ENCODE measurements at places on chromosomes 13 and 19.
A peak's percentile ranks its signal among the peaks of the same experiment; 100 is the strongest.

GRCh38 chr19:31600731-31601295 is 251.6 kb upstream of the TSHZ3 start:
- peak; percentile 13 for DNase-seq

GRCh38 chr13:87671031-87671752 is at the start of gene SLITRK5:
SLITRK5 (plus strand) TSS chr13:87671371; CDS start chr13:87675389, 4,018 bp downstream.
- DNase-seq: peak; percentile 90

- no peak for DNase-seq
These were observed 373 bp downstream of the TNFAIP8L1 start for GRCh38 chr19:4639531-4640246.

- DNase-seq: no peak
These were observed 5.0 kb downstream of the KIRREL2 start for GRCh38 chr19:35861640-35862160.

- peak; percentile 90 for DNase-seq
These were observed 13.8 kb upstream of the CEACAM16 start for GRCh38 chr19:44684892-44685863.

DNA sequence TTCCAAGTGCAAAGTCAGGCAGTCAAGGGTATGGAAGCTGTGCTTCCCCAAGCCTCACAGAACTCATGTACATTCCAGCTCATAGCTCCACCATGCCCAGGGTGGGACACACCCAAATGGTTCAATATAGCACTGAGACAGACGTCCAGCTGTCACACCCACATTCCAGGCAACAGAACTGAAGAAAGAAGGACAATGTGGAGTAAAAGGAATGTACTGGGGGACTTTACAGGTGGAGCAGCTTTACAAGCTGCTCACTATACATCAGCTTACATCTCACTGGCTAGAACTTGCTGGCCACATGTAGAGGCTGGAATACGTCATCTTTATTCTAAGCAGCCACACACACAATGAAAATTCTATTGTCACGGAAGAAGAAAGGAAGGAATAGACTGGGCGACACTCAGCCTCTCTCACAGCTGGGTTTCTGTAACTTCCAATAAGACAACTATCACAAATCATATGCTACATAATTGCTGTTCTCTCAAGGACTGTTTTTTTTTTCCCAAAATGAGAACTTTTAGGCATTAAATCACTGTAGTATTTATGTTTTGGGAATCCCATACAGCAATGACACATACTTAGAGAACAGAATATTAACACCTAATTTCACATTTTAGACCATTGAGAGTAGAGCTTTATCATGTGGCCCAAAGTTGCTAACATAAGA is 86.1 kb downstream of the KLF12 start:
- peak; percentile 79 for DNase-seq

- no peak for DNase-seq
These were observed 30.5 kb downstream of the MTRF1 start for GRCh38 chr13:41232578-41233480.

DNA sequence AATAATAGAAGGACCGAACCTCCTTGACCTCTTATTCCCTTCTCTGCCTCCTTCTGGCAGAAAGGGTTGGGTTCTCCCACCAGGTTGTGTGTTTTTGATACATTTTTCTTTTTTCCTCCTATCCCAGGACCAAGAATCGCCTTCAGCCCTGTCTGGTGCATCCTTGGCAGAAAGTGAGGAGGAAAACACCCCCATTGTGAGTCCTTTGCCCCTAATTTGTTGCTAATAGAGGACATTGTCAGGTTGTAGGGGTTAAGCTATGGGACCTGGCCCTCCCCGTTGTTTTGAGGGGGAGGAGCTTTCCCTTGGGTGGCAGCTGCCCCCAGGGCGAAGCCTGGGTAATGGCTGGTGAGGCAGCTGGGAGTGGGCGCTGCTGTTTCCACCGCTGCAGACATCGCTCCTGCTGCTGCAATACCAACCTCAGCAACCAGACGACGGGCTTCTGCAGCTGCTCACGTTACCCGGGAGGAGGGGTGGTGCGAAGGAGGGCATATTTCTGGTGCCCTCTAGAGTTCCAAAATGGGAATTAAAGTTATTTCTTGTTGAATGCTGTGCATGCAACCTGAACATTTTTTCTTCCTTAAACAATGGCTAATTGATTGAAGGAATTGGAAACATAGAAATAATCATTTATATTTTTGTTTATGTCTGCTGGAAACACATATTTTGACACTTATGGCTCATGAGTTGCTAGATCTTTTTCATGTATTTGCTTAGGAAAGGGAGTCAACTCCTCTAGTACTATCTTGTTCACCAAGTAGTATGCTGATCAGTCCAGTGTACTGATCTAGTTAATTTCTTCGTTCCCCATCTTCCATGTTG is 1.5 kb downstream of the ZMYM2 start:
- peak; percentile 97 for DNase-seq

DNA sequence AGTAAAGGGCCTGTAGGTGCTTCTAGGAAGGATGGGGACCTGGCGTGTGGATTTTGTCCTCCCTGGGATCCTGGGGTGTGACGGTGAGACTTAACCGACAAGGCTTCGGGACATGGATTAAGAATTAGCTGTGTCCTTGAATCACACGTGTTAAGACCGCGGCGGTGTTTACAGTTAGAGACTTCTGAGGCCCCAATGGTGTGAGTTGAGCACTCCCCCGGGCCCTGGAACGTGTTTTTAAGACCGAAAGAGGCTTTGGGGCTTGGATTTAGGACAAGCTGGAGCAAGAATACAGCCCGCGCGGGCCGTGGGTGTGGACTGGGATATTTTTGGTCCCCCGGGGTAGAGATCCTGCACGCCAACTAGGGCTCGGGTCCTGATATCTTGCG is 1.2 kb upstream of the SLC27A1 start:
- DNase-seq: no peak

GRCh38 chr13:33289966-33290365 is 4.4 kb upstream of the STARD13 start:
- DNase-seq: no peak

GRCh38 chr13:104759069-104759468 is 1692.9 kb upstream of the SLC10A2 start:
- DNase-seq: no peak

- DNase-seq: no peak
These were observed 894.2 kb upstream of the ATXN8OS start for GRCh38 chr13:69213396-69213795.

GRCh38 chr19:20103091-20103740 is 25.4 kb downstream of the ZNF90 start:
- peak; percentile 64 for DNase-seq

DNA sequence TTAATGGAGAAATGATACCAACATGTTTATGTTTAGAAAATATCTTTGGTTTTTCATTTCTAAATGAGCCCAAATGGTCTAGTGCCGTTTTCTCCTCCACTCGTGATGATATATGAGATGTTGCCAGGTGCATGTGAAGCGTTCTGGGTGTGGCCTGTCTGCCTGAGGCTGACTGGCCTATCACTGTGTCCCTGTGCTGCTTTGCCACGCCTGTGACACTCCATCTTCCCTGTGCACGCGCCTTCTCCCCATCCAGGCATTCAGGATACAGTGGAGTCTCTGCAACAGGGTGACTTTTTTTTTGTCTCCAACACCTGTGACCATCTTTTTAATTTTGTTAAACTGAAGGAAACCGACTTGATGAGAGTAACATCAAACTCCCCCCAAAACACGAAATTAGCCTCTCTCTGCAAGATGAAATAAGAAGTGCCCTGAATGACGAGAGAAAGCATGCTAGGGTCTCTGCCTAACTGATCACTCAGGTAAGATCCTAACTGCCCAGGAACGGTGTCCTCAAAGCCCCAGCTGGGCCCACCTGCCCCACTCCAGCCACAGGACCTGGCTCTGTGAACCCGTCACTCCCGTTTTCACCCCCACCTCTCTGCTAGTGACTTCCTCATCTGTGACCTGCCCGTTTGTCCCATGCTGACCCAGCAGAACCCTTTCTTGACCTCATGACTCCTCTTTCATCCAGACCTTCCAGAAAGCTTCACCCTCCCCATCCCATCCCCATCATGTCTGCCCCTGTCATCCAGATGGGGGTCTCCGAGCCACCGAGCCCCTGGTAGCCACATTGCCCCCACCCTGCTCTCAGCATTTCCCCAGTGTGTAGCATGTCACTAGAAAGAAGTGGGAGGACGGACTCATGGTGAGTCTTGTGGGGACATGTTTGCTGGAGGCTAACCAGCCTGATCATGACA is 33.2 kb upstream of the TFDP1 start:
- DNase-seq: peak; percentile 27

GRCh38 chr19:12668932-12669269 is 2.3 kb downstream of the WDR83 start:
- no peak for DNase-seq

DNA sequence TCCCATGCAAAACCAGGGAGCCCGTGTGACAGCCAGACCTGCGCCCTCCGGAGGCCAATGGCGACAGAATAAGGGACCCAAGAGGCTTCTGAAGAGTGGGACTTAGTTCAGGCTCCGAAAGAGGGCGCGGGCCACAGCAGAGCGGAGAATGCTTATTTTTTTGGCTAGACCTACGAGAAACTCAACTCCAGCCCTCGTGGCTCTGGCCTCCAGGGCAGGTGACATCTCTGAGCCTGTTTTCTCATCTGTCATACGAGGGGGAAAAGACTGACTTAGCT is 23.0 kb downstream of the DPP9 start:
- no peak for DNase-seq

GRCh38 chr13:33953203-33953602 is 135.3 kb downstream of the RFC3 start:
- DNase-seq: no peak

DNA sequence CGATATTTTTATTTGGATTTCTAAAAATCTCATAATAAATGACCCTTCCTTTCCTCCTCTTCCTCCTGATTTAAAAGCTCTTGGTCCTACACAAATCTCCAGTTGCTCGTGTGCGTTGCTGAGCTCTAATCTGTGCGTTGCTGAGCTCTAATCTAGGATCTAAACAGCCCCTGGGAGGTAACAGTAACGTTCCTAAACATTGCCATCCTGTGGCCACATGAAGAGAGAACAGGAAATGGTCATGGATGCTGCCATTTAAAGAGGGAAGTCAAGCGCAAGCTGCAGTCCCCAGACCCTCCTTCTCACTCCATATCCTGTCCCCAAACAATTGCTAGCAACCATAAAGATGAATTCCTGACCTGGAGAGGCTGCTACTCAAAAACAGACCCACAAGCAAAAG is 170.8 kb downstream of the NUFIP1 start:
- peak; percentile 64 for DNase-seq

- no peak for DNase-seq
These were observed 166.5 kb downstream of the COG6 start for GRCh38 chr13:39821977-39822376.

DNA sequence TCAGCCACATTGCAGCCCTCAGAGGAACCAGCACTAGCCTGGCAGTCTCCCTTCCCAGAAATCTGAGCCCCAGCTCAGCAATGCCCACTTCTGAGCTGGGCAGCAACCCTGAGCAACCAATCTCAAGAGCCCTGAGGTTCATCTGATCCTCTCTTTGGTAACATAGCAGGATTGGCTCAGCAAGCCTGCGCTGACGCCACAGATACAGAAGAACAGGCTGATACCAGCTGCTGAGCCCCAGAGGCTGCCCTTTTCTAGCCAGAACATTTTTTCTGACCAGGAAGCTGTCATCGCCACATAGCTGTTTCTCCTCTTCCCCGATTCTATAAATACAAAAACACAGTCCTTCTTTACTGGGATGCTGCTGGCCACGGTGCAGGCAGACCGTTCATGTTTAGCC is 59.8 kb downstream of the TRPM4 start:
- no peak for DNase-seq

GRCh38 chr19:42074513-42075363 is 1.2 kb upstream of the ZNF574 start:
- no peak for DNase-seq

GRCh38 chr13:28356561-28357021 is 138.3 kb downstream of the FLT1 start:
- DNase-seq: no peak

- no peak for DNase-seq
These were observed 222.8 kb upstream of the OBI1 start for GRCh38 chr13:78881751-78882150.

- no peak for DNase-seq
These were observed 17.2 kb downstream of the PGLS start for GRCh38 chr19:17528610-17529009.

DNA sequence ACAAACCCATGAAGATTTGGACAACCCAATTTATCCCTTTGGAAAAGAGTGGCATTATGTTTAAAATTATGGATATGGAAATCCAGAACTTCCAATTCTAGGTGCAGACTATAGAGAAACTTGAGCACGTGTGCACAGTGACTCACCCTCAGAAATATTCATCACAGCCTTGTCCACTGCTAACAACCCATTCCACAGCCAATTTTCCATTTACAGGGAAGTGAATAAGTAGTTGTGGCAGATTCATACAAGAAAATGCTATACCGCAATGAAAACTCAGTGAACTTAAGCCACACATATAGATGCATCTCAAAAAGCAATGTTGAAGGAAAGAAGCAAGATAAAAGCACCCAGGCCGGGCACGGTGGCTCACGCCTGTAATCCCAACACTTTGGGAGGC is 133.3 kb downstream of the USP12 start:
- peak; percentile 40 for DNase-seq

GRCh38 chr13:112168761-112169160 is 101.8 kb downstream of the SOX1 start:
- DNase-seq: peak; percentile 14

DNA sequence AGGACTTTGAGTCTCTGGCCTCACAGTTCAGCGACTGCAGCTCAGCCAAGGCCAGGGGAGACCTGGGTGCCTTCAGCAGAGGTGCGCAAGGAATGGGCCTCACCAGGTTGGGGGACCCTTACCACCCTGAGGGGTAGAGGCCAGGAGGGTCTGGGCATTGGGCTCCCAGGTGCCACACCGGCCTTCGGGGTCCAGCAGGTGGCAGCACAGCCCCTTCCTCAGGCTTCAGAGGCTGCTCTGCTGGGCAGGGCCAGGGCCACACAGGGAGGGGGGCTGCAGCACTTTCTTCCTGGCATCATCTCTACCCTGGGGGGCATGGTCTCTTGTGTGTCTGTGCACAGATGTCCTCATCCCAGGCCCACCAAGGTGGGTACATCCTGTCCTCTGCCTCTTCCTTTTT is 12.9 kb downstream of the PIN1 start:
- peak; percentile 71 for DNase-seq
